ENCODE measurements at places on chromosomes 16 and 17.

DNA sequence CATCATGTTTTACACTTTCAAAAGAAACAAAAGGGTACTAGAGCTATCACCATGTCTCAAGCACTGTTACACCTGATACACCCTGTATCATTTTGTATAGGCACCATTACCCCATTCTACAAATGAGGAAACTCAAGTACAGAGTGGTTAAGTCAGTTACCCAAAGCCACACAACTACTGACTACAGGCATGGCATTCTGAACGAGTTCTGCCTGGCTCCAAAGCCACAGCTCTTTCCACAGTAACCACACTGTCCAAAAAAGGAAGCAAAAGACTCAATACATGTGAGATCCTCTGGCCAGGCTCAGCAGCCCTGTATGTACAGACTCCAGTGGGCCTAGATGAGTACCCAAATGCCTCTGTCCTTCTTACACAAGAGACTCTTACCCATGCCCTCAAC, 4.7 kb downstream of the DYNC1LI2 start:
- DNase-seq = no peak

DNA sequence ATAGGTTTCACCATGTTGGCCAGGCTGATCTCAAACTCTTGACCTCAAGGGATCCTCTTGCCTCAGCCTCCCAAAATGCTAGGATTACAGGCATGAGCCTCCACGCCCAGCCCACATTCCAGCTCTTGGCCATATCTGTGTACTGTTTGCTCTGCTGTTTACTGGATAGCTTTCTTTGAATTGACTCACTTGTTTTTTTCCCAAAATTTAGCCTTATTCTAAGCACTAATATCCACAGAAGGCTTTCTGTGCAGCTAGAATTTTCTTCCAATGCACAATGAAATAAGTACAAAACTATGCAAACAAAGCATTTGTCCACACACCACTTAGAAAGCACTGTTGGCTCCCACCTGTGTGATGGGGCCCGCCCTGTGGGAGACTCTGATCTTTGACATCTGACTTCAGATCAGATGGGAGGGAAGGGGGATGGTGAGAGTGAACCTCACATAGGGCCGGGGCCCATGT, 72.2 kb downstream of the CLEC16A start:
- no peak for DNase-seq

DNA sequence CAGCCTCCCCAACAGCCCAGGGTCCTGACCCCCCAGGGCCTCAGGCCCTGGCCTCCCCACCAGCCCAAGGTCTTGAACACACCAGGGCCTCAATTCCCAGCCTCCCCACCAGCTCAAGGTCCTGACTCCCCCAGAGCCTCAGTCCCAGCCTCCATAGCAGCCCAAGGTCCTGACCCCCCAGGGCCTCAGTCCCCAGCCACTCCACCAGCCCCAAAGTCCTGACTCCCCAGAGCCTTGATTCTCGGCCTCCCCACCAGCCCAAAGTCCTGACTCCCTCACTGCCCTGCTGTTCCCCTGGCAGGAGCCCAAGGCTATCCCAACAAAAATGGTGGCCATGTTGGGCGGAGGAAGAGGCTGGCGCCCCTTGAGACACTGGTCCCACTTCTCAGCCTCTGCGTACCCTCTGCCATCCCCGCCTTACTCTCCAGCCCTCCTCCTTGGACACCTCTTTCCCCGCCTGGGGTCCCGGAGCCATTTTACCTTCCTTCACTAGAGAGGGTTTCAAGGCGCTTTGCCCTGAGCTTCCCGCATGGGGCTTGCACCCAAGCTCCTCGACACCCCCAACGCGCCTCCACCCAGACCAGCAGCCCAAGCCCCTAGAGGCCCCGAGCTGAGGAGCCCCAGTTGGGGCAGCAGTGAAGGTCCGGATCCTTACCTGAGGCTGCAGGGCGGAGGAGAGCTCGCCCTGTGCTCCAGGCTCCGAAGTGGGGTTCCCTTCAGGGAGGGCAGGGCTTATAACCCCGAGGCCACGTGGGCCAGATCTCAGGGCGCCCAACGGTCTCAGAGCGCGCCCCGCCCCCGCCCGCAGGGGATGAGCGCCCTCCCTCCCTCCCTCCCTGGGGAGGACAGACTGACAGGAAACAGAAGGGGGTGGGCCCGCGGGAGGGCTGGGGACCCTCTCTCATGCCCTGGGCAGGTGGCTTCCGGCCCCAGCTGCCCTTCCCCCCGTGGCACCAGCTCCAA, 3.5 kb upstream of the TSPOAP1 start:
- no peak for DNase-seq

DNA sequence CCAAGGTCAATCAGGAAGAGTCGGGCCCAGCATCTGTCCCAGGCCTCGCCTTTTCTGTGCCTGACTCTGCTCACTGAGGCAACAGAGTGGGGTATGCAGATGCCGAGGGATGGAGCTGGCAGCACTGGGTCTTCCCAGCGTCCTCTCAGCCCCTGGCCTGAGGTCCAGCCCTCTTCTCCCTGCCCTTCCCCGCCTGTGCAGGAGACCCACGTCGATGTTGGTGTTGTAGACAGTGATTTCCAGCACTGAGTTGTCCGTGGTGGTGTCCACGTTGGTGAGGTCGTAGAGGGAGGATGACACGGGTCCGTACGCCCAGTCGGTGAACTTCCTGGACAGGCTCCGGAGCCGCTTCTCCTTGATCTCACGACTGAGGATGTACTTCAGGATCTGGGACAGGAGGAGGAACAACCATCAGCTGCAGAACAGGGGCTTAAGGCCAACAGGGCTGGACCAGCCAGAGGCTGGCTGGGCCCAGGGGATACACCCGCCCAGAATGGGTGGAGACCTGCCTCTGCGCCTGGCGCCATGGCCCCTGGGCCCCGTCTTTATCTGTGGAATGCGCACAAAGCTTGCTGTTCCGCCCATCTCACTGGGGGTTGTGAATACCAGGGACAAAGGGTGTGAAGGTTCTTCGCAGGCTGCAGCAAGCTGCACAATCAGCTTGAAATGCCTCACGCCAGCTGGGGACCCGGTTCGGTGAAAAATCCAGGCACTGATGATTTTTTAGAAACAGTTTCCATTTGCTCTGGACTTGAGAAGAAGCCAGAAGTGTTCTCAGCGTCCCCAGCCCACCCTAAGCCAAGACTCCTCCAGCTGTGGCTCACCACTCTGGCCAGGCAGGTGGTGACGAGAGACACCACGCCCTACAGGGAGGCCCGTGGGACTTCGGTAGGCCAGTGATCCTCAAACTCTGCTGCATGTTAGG, 27.5 kb downstream of the TRPV3 start:
- DNase-seq = no peak

GRCh38 chr17:74863420-74864296, 4.0 kb upstream of the GRIN2C start:
- no peak for DNase-seq

DNA sequence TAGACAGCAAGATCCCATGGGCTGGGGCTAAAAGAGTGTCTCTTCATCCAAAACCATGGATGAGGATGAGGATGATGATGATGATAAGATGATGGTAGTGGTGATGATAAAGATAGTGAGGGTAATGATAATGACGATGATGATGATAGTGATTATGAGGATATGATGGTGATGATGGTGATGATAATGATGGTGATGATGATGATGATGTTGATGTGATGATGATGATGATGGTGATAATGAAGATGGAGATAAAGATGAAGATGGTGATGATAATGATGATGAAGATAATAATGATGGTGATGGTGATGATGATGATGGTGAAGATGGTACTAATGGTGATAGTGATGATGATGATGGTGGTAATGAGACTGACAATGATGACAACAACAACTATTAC, 299.5 kb downstream of the NPIPA8 start:
- no peak for DNase-seq

DNA sequence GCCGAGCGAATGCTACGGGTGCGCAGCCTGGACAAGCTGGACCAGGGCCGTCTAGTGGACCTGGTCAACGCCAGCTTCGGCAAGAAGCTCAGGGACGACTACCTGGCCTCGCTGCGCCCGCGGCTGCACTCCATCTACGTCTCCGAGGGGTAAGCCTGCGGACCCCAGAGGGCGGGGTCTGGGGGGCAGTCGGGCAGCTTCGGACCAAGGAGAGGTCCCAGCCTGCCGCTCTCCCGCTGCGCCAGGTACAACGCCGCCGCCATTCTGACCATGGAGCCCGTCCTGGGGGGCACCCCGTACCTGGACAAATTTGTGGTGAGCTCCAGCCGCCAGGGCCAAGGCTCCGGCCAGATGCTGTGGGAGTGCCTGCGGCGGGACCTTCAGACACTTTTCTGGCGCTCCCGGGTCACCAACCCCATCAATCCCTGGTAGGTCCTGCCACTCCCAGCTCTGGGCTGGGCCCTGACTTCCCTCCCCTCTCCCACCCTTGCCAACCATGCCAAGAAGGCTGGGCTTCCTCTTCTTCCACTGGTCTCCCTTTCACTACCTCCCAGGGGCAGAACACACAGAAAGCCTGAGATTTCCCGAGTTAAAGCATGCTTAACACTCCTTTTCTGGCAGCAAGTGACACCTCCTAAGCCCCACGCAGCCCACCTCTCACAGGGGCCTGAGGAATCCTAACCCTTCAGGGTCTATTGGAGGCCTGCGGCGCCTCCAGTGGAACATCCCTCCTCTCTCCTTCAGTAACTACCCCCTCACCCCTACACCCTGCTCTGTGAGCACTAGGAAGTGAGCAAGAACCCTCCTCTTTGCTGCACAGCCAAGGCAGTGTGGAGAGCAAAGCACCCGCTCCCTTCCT, 3.2 kb downstream of the NAGS start:
- peak; percentile 44 for DNase-seq

DNA sequence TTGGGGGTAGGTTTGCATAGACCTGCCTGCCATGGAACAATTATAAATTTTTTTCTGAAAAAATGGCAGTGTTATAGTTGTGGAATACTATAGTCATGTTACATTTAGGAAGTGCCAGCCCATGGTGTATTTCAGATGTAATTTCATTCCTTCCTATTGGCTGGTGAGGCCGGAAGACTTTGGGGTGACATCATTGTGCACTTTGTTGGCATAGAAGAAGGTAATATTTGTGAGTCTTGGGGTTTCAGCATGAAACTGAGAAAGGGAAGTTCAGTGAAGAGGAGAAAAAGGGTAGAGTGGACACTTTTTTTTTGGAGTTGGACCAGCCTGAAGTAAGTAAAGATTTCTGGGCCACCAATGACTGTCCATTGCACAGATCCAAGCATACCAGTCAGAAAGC, 16.0 kb upstream of the HEATR6 start:
- no peak for DNase-seq

DNA sequence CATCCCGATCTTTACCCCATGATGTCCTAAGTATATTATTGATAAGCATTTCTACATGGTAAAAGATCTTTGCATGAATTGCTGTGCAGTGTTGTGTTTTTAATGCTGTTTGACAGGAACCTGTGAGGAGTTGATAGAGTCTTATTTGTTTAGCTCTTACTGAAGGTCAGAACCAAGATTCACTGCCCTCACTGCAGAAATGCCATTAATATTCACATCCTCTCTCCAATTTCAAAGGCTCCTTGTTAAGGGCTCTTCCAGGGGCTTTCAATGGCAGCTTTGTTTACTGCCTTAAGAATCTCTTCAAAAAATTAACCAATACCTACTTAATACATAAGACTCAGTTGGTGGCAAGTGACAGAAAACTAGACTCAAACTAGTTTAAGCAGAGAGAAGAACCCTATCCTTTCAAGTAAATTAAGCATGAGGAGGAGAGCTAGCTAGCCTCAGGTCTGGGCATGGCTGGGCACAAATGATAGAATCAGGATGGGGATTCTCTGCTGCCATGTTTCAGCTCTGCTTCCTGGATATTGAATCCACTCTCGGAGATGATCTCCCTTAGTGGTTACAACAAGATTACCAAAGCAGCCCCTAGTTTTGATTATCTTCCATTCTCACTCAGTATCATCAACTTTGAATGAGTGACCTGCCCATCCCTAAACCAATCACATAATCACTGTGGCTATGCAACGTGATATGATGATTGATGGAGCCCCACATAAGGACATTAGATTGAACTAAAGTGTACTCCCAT, 311.8 kb downstream of the CDH11 start:
- DNase-seq = no peak

- DNase-seq = no peak
These were observed 22.6 kb upstream of the ITGA3 start for GRCh38 chr17:50033316-50033715.

- no peak for DNase-seq
These were observed 32.8 kb upstream of the MNT start for GRCh38 chr17:2433696-2434095.

DNA sequence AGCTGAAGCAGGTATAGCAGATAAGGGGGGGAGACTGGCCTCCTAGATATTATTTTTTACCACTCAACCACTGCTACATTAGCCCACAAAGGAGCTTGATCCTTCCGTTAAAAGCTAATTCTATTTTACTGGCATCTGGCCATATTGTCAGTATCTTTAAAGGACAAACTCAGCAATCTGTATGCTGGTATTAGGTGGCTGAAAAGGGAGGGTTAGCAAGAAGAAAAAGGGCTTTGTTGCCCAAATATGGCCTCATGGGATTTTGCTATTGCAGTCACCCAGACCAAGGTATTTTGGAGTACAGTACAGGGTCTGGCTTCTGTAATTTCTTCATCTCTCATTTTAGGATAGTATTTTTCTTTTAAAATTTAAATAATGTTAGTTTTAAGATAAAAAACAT, 14.4 kb downstream of the RFWD3 start:
- no peak for DNase-seq

DNA sequence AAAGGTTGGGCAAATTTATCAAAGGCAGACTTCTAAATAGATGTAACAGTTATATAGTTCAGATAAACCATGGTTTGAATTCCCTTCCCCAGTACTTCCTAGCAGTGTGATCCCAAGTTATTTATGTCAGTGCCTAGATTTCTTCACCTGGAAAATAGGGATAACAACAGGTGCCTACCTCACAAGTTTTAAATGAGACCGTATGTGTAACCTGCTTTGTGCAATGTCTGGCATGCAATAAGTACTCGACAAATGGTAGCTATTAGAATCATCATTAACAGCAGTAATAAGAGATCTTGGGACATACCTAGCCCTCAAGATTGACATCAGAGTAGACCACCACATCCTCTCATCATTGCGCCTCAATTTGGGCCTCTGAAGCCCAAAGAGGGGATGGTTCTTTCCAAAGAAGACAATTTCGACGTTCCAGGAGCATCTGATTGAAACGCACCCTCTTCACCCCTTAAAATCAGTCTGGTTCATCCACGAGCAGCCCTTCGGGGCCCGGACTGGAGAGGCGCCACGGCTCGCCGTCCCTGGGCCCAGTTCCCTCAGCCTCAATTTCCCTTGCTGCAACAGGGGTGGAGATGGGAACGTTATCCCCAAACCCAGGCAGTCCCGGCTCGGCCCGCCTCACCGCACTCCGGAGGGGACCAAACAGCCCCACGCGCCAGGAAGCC, 541 bp downstream of the ACACA start:
- no peak for DNase-seq

Measured in HTR-8/SVneo (cell line).